CD4-positive, CD25-positive, alpha-beta regulatory T cell (primary cell): ENCODE measurements at places on chromosomes 12 and 14. TPM values are rescaled to one million over a fixed set of nuclear protein-coding genes. Genes with fewer than 3 reads are reported as not detected.

CPNE6 gene
- polyA plus RNA-seq, result not detected

RNU7-1 gene
- not detected for polyA plus RNA-seq

SELPLG gene
- 722 TPM for polyA plus RNA-seq

DCN gene
- not detected for polyA plus RNA-seq

ALKBH1 gene
- polyA plus RNA-seq, result 8.2 TPM

PMEL gene
- 0.52 TPM for polyA plus RNA-seq

CD4 gene
- polyA plus RNA-seq, result 330 TPM

NKX2-1 gene
- polyA plus RNA-seq, result not detected

TPPP2 gene
- polyA plus RNA-seq, result not detected

KCNH3 gene
- polyA plus RNA-seq, result 1.3 TPM

DEGS2 gene
- 0.15 TPM for polyA plus RNA-seq

PLEKHD1 gene
- polyA plus RNA-seq, result not detected

CLEC7A gene
- 0.88 TPM for polyA plus RNA-seq

DNAJC22 gene
- not detected for polyA plus RNA-seq

KRT5 gene
- not detected for polyA plus RNA-seq

WNK1 gene
- 34.6 TPM for polyA plus RNA-seq

KCNK10 gene
- not detected for polyA plus RNA-seq

PIANP gene
- not detected for polyA plus RNA-seq

SERPINA9 gene
- polyA plus RNA-seq, result not detected

KLHL33 gene
- polyA plus RNA-seq, result not detected

SVOP gene
- polyA plus RNA-seq, result not detected

GON7 gene
- polyA plus RNA-seq, result 31.0 TPM

HCAR3 gene
- polyA plus RNA-seq, result not detected

RDH11 gene
- 66.7 TPM for polyA plus RNA-seq
